ENCODE measurements at places on chromosomes 7 and 10.

DNA sequence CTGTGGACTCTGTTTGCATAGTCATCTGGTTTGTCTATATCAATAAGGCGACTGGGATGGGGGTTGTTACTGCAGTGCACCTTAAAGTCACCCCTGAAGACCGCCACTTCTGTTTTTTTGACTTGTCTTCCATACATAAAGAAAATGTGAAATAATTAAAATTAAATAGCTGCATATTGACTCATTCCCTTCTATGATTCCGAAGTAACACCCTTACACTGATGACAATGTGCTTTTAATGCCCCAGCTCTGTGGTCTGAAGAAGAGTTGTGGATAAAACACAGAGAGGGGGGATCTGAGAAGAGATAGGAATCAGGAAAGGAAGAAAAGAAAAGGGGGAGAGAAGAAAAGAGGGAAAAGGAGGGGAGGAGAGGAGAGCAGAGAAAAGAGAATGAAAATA, 796.9 kb upstream of the MBL2 start:
- DNase-seq: no peak

DNA sequence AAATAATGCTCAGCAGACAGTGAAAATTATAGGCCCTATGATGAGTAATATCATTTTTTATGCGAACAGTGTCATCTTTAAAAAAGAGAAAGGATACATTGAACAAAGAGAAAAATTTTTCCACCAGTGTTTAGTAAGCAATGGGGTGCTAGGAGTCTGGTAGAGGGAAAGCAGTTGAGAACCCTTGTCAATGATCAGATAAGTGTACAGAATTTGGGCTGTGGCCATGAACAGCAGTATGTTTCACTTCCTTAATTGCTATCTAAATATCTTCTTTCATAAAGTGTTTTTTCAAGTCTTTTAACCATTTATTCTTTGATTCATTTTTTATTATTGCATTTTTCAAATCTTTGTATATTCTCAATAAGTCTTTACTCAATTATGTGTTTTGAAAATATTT, 750.7 kb upstream of the KCND2 start:
- no peak for DNase-seq

DNA sequence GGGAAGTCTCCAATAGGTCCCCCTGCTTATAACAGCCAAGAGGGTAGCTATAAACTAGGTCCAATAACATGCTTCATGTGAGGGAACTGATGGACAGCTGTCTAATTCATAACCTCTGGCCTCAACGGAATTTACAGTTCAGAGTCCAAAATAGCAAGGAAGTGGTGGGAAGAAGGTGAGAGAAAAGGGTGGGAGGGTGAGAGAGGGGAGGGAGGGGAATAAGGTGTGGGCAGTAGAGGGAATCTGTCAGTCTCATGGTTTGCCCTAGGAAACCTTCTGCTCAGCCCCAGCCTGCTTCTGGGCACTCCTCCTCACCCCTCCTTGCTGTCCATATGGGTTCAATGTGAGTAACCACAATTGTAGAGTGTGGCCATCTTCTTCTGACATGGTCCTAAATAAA, 133.4 kb upstream of the ADO start:
- DNase-seq: no peak

DNA sequence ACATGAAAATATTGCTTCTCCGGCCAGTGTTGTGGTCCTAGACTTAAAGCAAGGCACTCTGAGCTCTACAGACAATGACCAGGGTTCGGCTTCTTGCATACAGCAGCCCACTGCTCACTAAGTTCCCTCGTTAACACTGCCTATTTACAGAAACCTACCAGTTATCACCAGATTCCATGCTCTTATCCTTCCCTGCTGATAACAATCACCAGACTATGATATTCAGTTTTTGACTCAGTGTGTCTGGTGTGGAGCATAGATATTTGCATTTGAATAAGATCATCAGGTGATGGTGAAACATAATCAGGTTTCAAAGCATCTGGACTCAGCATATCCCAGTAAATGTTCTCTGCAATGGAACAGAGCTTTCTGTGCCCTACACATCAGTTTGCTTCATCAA, 182.3 kb downstream of the SNX13 start:
- DNase-seq: no peak

DNA sequence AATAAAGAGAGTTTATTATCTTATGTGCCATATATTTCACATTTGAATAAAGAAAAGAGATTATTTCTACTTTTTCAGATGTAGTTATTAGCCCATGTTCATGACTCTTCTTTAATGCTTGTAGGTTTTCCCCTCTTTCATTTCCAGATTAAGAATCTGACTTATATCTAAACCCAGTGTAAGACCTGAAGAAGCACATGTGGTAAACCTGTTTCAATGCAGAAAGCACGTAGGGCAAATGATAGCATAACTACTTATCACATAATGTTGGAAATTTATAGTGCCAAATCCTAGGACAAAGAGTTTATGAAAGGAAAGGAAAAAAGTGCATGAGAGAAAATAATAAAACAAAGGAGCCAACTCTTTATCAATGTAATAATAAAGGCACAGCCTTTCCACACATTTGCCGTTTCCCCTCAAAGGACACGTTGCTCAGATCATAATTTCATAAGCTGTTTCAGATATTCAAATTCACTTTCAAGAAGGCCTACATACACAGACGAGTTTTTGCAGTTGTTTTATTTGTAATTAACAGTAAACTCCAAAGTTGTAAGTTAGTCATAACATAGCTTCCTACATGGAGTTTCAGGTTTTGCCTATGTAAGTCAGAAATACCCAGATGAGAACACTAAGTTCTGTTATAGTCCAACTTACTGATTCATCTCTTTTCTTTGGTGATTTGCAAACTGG, 88.8 kb upstream of the MDFIC start:
- DNase-seq: no peak
